ENCODE measurements at places on chromosomes 3 and 15.

DNA sequence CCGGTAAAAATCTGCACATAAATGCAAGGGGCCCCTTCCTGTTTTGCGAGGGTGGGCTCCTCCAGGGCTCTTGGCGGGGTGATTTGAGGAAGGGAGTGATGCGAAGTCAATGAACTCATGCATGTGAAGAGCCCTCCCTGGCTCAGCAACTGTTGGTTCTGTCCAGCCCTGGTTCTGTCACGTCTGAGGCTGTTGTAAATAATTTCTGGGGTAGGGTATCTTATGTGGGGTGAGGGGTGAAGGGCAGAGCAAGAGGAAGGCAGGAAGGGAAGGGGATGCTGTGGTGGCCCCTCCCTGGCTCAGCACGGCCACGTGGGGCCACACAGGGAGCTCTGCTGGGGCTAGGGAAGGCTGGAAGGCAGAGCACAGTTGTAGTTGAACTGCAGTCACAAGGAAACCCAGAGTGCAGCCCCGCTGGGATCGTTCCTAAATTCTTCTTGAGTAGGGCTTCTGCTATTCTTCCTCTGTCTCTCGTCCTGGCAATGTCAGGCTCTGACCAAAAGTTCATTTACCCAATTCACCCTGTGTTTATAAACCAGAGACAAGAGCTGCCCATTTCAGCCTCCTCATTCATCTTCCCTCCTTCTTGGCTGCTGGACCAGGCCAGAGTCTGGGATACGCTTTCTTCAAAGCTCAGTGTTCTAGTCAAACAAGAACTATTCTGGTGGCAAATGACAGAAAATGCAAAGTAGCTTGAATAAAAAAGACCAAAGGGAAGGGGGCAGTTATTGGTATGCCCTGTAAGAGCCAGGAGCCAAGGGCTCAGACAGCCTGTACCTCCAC is 14.8 kb upstream of the TOPBP1 start:
- no peak for DNase-seq

GRCh38 chr3:171064461-171064860 is 37.9 kb upstream of the SLC2A2 start:
- no peak for DNase-seq

DNA sequence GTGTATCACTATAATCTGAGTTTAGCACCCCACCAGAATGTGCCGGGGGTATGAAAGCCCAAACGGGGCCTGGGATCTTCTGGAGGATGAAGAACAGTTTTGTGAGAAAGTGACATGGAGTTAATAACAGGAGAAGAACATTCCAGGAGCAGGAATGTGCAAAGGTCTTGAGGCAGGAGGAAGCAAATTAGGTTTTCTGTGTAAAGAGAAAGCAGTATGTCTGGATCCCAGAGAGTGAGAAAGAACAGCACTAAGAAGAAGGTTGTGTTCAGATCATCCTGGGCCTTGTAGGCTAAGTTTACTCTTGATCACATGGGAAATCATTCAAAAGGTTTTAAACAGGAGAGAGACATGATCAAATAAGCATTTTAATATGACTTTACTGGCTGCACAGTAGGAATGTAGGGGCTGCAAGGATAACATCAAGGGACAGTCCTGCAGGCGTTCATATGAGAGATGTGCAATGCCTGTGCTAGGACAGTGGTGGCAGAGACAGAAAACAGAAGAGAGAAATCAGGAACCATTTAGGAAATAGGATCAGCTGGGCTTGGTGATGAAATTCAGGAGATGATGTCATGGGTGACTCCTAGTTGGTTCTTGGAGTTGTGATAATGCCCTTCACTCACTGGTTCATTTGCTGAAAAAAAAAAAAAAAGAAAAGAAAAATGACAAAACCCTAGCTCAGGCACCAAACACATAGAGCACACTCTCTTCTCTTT is 113.5 kb downstream of the TNIK start:
- DNase-seq: no peak

DNA sequence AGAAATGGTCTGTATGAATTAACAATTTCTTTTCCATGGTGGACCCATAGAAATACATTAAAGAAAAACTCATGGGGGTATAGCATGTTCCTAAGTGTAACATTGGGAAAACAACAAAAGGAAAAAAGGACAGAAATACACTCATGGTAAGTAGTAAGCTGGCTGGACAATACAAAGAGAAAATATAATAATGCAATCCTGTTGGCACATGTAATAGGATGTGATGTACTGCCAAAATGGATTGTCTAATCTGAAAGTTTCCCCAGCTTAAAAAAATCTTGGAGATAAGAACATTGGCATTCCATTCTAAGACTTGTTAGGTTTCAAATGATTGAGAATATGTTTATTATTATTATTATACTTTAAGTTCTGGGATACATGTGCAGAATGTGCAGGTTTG is 128.1 kb downstream of the MBNL1 start:
- no peak for DNase-seq

DNA sequence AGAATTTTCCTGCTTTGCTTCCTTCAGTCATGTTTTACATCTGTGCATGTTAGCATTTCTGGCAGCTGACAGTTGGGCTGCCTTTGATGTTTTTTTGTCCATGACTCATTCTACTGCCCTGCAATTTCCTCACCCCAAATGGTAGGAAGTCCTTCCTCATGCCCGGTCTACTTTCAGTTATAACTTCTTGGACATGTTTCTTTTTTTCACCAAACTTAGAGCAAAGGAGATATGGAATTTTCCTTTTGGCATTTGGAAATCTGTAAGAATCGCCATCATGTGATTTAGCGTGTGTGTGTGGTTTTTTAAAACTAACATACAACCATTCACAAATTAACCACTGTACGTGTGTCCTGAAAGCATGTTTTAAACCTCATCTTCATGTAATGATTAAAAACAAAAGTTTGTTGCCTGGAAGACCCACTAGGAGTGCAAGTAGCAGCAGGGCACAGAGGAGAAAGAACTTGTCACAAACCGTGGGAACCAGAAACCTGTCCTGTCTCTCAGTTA is 430.7 kb upstream of the CFAP20DC start:
- DNase-seq: no peak

DNA sequence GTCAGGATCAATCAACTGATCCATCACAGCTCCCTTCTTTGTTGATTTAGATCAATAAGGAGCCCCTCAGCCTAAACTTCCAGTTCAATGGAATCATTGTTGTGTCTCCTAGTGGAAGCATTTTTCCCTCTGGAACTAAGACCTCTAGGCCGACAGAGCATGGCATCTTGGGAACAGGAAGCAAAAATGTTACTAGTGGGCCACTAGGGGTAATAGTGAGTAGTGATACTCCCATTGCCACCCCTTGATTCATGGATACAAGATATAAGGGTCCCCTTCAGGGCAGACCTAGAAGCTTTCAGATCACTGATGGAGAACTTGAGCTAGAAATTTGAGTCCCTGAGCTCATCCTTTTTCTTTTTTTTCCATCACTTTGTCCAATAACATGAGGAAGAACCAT is 40.4 kb upstream of the AZI2 start:
- DNase-seq: no peak

- DNase-seq: no peak
These were observed 91.8 kb downstream of the BTD start for GRCh38 chr3:15693355-15693754.

DNA sequence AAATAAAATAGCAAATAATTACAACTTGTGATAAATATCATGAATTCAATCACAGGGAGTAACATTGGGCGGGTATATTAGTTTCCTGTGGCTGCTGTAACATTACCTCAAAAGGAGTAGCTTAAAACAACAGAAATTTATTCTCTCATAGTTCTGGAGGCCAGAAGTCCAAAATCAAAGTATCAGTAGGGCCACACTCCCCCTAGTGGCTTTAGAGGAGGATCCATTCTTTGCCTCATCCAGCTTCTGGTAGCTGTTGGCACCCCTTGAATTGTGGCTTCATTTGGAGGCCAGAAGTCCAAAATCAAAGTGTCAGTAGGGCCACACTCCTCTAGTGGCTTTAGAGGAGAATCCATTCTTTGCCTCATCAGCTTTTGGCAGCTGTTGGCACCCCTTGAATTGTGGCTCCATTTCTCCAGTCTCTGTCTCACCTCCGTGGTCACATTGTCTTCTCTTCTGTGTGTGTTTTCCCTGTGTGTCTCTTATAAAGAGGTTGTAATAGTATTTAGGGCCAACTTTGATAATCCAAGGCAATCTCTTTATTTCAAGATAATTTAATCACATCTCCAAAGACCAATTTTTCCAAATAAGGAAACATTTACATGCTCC is 3.1 kb upstream of the CFAP20DC start:
- no peak for DNase-seq

DNA sequence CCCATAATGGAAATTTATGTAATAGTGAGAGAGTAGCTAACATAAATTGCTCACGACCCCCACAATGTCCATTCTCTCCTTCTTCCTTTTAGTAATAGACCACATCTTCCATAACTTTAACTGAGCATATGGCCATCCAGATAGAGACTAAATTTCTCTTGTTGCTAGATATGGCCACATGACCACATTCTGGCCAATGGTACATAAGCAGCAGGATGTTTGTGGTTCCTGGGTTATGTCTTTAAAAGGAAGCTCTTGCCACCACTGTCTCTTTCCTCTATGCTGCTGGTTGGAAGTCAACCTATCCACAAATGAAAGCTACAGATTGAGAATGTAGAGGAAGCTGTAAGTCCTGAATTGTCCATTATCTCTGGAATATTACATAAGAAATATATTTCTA is 59.7 kb upstream of the NPHP3 start:
- DNase-seq: no peak

GRCh38 chr3:95424279-95424678 is 1361.4 kb downstream of the NSUN3 start:
- no peak for DNase-seq

GRCh38 chr3:30340500-30340899 is 265.9 kb upstream of the TGFBR2 start:
- peak; percentile 39 for DNase-seq

DNA sequence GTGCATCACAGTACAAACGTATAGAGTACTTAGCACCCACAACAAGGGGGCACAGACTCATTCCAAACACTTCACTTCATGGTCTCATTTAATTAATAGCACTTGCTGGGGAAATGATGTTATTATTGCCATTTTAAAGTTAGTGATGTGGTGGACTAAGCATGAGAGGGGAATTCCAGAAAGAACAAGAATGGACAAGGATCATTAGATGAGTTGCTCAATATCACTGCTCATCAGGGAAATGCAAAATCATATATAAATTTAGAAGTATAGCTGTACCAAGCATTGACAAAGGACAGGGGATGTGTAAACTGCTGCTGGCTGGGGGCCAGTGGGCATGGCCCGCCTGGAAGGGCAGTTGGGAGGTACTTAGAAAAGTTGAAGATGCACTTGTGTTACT is 14.6 kb downstream of the PRR20G start:
- no peak for DNase-seq

- DNase-seq: no peak
These were observed 31.7 kb upstream of the SLCO2A1 start for GRCh38 chr3:134061401-134061800.
